ENCODE measurements at places on chromosomes 11 and 22. TPM values are rescaled to one million over a fixed set of nuclear protein-coding genes. Genes with fewer than 3 reads are reported as not detected.

The TRIM49 gene
- not detected for total RNA-seq

The DCPS gene
- total RNA-seq: 23.8 TPM

The C11orf91 gene
- not detected for total RNA-seq

The TMEM191B gene
- total RNA-seq: 6.4 TPM

The RASSF10 gene
- total RNA-seq: 0.35 TPM

DNA sequence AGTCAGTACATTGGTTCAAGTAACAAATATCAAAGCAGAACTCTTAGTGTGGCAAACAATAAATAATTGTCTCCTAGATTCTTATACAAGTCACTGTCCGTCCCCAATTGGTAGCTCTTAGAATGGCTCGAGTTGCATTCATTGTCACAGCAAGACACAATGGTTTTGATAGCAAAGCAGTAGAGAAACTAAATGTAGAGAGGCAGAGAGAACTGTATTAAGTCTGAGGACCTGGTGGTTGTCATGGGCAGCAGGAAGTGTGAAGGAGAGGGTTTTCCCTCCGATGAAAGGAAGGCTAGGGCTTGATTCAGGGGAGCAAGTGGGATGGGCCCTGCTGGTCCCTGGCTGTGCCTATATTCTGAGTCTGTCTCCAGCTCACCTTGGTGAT lies 36.6 kb downstream of the RCOR2 start:
- DNase-seq: no peak

GRCh38 chr11:96189351-96189750 lies 153.6 kb downstream of the MAML2 start:
- DNase-seq: no peak

- no peak for DNase-seq
Measured at GRCh38 chr22:42938976-42939375, 76.0 kb downstream of the PACSIN2 start.

DNA sequence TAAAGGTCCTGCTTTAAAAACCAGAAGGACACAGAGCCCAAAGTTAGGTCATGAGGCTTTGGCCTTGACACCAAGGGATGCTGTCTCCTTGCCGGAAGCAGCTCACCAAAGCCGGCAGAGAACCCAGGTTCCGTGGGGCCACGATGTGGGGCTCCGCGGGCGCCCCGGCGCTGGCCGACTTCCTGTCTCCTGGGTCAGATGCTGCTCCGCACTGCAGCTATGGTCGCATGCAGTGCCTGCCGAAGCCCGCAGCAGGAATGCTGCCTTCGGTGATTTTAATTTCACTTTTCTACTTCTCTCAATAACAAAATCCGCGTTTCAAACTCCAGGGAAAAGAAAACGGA lies 454 bp upstream of the OTUB1 start:
- no peak for DNase-seq

DNA sequence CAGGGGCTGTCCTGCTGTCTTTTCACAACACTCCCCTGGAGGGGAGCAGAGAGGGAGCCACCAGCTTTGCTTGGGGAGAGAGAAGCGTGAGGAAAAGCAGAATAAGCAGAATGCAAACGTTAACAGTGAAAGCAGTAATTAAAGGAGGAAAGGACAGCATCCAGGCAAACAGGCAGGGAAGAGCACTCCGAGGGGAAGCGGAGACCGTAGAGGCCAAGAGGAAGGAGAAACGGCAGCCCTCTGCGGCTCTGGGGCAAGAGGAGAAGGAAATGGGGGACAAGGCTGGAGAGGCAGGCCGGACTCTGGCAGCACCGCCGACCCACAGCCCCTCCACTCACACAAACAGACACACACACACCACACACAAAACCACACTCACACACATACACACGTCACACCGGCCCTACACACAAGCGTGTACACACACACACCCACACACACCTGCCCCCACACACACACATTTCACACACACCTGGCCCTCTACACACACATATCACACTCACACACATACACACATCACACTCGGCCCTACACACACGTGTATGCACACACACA lies 449.8 kb downstream of the SOX6 start:
- no peak for DNase-seq

GRCh38 chr22:24107661-24108060 lies 73.6 kb upstream of the SUSD2 start:
- DNase-seq: no peak

DNA sequence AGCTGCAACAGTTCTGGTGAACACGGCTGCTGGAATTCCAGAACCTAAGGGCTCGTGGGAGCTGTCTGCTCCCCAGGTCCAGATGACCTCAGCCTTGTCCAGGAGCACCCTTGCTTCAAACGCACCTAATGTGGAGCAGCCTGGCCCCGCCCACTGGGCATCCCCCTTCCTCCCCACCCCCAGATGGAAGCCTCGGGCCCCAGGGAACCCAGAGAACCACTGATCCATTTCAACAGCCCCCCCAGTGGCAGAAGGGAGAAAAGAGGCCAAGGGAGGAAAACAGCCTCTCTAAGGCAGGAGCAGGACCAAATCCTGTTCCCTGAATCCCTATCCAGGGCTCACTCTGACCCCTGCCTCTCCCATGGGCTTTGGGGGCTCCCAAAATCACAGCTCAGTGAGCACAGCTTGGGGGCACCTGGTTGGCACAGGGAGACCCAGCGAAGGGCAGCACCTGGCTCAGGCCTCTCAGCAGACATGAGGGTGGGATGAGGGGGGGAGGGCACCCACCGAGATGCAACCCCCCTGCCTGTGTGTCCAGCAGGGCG lies 1.2 kb downstream of the CYTH4 start:
- no peak for DNase-seq

- DNase-seq: no peak
Measured at GRCh38 chr22:45200860-45201511, 37.3 kb downstream of the NUP50 start.

DNA sequence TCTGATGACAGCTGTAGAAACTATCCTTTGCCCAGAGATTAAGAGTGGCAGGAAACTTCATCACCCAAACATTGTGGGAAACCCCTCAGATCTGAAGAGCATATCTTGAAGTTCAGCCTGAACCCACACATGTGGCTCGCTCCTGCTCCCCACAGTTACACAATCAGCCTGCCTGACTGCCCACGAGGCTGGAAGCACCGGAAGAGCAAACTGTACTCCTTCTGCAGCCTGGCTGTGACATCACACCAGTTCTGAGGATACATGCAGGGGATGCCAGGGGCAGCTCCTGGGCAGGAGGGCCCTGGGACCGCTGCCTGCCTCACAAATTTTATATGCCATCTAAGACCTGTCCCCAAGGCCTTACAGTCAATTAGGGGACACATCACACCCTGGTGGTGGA lies 444.4 kb downstream of the BUD13 start:
- DNase-seq: no peak

DNA sequence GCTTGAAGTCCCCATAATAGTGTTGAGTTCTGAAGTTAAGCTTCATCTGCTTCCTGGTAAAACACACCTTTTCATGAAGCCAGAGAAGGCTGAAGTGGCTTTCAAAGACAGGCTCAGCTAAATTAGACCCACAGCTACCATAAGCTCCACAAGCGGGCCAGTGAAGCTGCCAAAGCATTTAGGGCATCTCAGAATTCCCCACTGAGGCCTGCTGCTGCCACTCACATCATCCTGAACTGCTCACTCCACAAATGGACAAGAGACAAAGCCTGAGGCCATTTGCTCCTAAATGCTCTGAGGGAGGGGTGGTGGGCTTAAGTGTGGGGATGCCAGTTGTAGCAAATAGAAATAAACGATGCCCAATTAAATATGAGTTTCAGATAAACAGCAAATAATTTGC lies 14.6 kb downstream of the CCDC83 start:
- no peak for DNase-seq

GRCh38 chr22:40529821-40530220 lies 106.7 kb downstream of the MRTFA start:
- no peak for DNase-seq

DNA sequence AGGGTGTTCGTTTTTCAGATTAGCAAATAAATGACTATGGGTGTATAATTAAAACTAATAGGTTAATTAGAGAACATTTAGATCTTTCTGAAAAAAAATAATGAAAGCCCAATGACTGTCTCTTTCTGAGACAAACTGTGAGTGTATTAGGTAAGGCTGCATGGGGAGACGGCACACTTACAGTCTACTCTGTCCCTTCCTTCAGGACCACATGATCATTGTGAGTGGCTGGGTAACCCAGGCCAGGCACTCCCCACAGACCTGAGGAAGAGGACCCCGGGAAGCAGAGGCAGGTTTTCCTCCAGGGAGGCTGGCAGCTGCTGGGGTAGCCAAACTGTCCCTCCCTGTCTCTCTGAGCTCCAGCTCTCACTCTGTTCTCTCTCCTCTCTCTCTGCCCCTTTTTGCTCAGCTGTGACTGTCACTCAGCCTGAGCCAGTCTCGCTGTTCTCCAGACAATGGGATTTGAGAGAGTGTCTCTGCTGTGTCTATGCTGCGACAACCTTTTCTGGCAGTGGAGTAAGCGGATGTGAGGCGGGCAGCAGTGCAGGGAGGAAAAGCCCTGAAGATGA lies 83.1 kb upstream of the NCAM1 start:
- no peak for DNase-seq

- no peak for DNase-seq
Measured at GRCh38 chr11:63764679-63765647, 3.6 kb downstream of the ZFTA start.

DNA sequence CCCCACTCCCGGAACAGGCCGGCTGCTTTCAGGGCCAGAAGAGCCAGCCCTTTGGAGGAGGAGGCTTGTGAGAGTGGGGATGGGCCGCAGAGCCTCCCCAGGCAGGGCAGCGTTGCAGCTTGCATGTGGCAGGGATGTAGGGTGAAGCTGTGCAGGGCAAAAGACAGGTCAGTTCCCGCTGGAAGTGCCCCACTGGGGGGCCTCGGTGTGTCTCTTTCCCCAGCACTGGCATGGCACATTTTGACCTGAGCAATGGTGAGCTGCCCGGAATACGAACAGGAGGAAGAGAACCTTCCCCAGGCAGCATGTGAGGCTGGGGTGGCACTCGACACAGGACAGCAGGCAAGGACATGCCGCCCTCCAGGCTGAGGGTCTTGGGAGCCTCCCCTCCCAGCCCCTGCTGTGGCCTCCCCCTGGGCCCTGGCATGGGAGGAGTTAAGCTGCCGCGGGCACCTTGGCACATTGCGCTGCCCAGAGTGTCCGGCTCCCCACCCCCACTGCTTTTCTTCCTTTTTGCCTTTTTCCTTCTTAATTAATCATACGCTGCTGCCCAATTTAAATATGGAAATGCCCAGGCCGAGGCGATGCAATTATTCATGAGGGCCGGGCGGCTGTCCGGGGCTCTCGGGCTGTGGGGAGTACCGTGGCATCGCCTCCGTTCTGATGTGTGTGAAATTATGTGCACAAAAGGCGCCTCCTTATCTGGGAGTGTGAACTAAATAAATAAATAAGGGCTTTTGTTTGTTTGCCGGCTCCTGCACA lies 76.0 kb upstream of the WNT7B start:
- peak; percentile 48 for DNase-seq
